ENCODE measurements at places on chromosomes 11 and 22.

- no peak for DNase-seq
These were observed 5.4 kb upstream of the EIF3F start for GRCh38 chr11:7981619-7982157.

DNA sequence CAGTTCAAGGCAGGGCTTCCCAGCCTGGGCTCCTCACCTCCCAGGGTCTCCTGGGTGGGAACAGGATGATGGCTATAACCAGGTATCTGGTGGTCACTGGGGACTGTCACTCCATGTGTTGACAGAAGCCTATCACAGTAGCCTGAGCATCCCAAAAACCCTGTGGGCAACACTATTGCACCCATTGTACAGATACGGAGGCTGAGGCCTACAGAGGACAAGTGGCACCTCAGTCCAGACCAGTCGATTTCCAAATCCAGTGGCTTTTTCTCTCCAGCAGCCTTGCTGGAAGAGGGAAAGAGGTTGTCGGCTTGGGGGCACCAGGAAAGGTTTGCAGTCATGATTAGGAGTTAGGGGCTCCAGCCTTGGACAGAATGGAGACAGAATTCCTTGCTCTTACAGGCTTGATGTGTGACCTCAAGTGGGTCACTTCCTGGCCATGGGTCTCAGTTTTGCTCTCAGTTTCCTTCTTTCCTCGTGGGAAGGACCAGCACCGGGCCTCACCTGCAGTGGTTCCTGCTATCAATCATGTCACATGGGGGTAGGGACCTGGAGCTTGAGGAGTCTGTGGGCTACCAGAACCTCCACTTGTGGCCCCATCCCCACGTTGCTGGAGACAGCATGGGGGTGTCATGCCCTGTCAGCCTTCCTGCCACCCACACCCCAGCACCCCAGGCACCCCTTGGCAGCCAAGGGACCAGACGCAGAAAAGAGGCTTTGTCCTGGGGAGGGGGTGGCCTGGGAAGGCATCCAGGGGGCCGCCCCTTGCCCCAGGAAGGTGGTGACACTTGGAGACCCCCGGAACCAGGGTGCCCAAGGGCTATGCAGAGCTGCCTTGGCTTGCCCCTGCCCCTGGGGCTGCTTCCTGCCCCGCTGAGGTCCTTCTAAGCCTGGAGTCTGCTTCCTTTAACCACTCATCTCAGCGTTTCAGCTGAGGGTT, 2.1 kb downstream of the EMID1 start:
- DNase-seq, result no peak

GRCh38 chr11:10526974-10527918, 13.7 kb downstream of the RNF141 start:
- DNase-seq, result no peak

DNA sequence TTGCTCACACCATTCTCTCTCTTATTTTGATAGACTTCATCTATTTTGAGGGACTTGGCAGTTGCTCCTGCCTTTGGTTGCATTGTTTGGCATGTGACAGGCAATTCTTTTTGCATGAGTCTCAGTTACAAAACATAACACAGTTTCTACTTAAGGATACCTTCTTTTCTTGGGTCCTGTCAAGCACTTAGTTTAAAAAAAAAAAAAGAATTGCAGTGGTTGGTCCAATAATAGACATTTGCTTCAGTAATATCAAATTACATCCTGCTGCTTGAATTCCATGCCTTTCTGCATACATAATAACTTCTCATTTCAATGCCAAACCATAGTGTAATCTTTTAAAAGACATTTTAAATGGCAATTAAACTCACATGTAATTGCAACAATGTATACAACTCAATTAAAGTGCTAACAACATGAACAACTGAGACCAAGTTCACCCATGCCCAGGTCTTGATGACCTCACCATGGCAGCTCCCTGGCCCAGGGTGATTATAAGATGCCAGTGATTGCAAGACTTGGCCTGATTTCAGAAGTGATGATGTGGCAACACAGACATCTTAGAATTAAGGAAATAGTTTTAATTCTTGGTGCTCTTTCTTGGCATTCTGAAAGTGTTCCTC, 32.2 kb upstream of the PLET1 start:
- DNase-seq, result peak; percentile 85

DNA sequence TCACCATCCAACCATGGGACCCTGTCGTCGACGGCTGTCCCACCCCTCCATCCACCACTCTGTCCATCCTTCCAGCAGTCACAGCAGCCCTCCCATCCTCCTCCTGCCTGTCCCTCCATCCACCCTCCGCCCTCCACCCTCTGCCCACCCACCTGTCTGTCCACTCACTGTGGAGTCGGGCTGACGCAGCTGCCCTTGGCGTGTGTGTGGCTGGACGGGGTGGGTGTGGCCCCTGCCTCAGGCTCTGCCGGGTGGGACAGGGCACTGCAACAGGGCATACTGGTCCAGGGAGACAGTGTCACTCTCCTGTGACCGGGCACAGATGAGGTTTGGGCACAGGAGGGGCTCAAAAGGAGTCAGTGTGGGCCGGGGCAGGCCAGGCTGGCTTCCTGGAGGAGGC, 1.9 kb downstream of the PKP3 start:
- no peak for DNase-seq

DNA sequence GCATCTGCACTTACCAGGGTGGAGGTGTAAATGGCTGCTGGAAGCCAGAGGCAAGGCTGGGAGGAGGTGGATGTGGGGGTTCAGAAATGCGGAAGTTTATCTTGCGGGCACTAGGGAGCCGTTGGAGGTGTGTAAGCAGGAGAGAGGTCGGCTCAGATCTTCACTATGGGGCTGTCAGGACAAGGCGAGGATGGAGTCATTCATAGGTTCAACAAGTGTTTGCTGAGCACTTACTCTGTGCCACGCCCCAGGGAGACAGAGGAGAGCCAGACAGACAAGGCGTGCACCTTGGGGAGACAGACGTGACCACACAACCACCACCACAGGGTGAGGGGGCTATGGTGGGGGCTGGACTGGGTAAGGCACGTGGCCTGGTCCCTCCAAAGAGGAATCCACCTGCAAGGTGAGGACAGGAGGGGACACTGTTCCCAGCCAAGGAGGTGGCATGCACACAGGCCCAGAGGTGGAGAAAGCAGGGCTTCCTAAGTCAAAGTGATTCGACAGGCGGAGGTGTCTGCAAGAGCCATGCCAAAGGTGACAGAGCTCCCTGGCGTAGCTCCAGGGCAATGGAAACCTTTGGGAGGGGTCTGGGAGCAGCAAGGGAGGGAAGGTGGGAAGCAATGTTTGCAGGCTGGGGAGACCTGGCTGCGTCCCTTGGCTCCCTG, 30.8 kb upstream of the TCF20 start:
- no peak for DNase-seq

GRCh38 chr22:40654522-40655167, 18.1 kb upstream of the MRTFA start:
- DNase-seq, result peak; percentile 34

DNA sequence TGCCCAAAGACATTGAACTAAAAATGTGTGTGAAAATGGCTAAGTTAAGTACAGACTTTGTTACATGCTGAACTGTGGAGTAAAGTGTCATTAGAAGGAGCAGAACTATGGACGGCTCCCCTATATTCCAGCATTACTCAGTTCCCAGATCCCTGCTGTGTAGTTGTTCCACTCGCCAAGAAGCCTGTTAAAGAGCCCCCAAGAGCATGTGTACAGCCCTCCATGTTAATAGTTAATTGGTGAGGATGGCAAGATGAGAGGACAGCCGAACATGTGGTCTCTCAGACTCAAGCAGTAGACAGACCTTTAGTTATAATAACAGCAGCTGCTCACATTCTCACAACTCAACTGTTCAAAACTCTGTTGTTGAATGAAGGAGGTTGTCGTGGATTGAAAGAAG, 127.4 kb downstream of the ELP4 start:
- DNase-seq, result no peak

GRCh38 chr11:73160005-73160760, 18.1 kb upstream of the FCHSD2 start:
- DNase-seq, result no peak

DNA sequence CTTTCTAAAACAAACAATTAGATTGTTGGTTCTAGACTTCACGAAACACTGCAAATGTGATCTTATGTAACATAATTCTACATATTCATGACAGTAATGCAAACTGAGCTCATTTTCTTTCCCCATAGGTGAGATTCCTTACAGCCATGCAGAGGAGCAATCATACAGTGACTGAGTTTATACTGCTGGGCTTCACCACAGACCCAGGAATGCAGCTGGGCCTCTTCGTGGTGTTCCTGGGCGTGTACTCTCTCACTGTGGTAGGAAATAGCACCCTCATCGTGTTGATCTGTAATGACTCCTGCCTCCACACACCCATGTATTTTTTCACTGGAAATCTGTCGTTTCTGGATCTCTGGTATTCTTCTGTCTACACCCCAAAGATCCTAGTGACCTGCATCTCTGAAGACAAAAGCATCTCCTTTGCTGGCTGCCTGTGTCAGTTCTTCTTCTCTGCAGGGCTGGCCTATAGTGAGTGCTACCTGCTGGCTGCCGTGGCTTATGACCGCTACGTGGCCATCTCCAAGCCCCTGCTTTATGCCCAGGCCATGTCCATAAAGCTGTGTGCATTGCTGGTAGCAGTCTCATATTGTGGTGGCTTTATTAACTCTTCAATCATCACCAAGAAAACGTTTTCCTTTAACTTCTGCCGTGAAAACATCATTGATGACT, 1.5 kb downstream of the OR9G1 start:
- DNase-seq, result no peak

DNA sequence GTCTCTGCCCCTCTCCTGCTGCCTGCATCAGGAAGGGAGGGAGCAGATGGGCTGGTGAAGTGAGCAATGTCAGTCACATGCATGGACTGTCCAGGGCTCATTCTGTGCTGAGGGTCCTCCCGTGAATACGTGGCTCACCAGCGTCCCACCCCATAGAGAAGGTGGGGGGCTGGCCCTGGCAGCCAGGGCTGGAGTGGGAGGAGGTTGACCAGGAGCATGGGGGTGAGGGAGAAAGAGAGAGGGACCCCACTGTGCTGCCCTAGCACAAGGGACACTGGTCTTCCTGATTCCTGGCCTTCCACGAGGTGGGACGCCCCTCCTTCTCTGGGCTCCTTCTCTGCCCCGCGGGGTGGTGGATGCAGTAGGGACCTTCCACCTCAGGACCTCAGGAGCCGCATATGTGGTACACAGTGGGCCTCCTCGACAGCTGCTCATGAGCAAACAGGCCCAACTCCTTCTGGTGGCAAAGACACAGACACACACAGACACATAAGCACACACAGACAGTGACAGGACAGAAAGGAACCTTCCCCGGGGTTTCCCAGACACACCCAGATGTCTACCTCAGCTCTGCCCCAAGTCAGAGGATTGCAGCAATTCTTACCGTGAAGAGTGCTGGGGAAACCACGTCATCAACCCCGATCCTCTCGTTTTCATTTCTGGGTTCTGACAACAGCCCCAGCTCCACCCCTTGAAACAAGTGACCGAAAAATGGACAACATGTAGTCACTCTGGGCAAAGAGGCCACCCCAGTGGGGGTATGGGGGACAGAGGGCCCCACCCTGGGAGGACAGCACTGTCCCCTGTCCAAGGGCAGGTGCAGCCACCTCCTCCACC, 3.6 kb upstream of the APOBEC3A start:
- no peak for DNase-seq

DNA sequence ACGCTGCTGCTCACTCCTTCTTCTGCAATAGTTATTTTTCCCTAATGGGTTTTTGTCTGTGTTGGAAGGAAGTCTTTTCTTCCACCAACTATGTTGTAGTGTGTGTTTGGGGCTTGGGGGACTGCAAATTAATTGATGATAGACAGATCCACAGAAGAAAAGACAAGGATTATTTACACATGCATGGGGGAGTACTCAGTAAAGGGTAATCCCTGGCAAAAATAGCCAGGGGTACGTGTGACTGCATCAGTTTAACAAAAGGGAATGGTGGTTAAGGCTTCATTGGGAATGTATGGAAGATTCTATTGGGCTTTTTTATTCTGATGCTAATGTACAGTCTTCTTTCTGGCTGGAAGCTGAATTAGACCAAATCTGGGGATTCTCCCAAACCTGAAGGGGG, 20.2 kb upstream of the FEZ1 start:
- DNase-seq, result no peak

DNA sequence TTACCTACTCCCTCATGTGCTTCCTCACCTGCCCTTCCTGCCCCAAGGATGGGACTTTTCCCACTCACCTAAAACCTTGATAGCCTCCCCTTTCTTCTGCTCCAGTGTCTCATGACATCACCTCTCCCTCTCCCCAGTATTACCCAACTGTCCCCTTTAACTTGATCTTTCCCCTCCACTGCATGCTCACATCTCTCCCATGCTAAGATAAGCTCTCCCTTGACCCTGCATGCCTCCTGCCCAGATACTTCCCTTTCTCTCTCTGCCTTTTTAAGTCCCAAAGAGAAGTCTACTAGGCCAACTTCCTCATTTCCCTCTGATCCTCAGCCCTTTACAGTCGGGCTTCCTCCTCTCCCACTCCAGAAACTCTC, 14.8 kb downstream of the CD3E start:
- no peak for DNase-seq
